ENCODE measurements at places on chromosomes 7 and 10.

GRCh38 chr7:157177333-157177982 is 38.7 kb downstream of the UBE3C start:
- DNase-seq: no peak

GRCh38 chr10:109343293-109343692 is 580.0 kb downstream of the XPNPEP1 start:
- no peak for DNase-seq

- no peak for DNase-seq
Observed at GRCh38 chr7:31545549-31545948, 31.7 kb downstream of the ITPRID1 start.

DNA sequence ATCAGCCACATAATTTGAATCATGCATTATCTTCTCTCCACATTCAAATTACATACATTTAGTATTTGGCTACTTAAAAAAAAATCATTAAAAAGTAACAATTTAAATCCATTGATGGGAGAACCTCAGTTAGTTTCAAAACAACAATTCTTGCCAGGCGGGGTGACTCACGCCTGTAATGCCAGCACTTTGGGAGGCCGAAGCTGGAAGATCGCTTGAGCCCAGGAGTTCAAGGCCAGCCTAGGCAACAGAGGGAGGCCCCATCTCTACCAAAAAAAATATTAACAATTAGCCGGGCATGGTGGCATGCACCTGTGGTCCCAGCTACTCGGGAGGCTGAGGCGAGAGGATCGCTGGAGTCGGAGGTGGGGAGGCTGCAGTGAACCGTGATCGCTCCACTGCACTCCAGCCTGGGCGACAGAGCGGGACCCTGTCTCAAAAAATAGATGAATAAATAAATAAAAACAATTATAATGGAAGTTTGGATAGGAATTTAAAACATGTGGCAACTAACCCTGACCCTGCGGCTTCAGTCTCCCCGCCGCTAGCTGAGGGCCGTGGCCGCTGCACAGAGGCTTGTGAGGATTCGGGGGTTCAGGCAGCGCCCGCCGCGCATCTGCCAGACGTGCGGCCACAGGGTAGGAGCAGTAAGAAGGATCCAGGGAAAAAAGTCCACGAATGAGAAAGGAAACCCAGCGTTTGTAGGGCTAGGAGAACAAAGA is 1.1 kb upstream of the CSGALNACT2 start:
- no peak for DNase-seq

- DNase-seq: no peak
Observed at GRCh38 chr7:94054130-94054529, 50.0 kb upstream of the BET1 start.

- DNase-seq: no peak
Observed at GRCh38 chr10:78441694-78442093, 408.0 kb downstream of the RPS24 start.

- DNase-seq: no peak
Observed at GRCh38 chr10:118960157-118961090, 69.1 kb upstream of the NANOS1 start.

DNA sequence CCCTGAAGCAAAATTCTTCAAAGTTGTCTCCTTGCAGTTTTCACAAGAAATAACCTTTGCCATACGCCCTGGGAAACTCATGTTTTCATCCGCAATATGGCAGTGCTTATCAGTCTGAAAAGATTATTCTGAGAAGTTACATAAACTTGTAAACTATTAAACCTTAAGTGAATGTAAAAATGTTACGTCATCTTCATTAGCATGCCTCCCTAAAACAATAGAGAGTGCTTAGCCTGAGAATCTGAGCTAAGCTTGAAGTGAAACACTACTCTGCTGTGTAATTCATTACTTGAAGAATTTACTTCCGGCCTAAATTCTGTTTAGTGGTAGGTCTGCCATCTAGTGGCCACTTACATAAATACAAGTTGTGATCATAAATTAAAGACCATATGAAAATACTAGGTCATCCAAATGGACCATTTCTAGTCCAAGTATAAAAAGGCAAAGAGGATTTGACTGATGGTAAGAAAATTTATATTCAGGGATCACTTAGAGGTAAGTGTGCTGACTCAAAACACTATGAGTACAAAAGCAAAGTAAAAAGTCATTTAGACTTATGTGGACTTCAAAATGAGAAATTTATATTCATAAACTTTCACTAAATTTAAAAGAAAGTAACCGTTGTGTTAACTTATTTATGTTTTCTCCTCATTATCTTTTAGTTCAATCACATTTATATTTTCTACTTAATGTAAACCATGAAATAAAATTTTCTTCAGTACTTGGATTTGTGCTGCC is 745.1 kb upstream of the LRRTM3 start:
- DNase-seq: no peak

GRCh38 chr10:1328981-1329614 is 272.9 kb downstream of the WDR37 start:
- no peak for DNase-seq

DNA sequence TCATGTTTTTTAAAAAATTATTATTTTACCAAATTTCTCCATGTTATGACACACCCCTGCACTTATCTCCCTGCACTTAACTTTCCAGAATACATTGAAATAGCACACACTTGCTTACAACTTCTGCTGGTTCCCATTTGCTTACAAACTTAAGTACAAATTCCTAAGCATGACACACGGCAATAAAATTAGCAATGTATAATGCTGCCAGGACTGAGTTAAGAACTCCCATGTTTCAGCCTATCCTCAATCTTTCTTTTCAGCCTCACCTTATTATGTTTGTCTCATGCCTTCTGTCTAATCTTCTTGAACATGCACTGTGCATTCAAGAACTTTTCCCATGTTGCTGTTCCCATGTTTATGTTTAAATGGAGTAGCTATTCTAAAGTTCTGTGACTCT is 40.8 kb downstream of the PRPS1L1 start:
- no peak for DNase-seq

DNA sequence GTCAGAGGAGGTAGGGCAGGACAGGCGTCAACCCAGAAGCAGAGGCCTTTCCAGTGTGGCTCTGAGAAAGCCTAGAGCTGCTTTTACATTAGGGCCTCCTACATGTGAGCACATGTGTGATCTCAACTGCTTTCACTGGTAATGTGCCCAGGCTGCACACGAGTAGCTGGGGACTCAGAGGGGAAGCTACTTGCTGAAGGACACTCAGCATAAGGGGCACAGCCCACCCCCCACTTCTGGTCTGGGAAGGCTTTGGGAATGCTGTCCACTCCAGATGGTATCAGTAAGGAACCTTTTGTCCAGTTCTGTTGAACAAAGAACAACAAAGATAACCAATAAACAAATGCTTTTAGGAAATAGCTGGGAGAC is 18.9 kb downstream of the PRF1 start:
- no peak for DNase-seq

DNA sequence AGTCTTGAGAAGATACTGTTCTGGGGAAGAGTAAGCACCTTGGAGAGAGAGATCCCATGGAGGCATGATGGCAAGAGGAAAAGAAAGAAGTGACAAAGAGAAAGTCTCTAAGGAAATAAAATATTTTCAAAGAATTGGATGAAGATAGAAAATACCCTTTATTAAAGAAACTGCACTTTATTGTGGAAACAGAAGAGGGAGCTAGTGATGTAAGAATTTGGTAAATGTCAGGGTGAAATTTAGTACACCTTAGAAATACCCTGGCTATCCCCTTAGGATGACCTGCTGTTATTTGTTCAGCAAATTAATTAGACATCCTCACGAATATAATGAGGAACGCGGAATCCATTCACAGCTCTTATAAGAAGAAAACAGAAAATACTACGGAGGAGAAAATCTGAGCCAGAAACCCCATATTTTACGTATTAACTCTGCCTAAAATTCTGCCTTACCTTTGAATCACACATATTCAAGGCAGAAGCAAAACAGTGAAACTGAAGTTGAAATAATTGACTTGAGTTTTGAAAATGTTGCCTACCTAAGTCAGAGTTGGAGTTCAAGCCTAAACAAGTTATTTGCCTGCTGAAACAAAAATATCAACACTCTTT is 90.7 kb downstream of the TFPI2 start:
- no peak for DNase-seq

GRCh38 chr7:77727936-77728701 is 31.9 kb downstream of the RSBN1L start:
- DNase-seq: no peak

Data from stimulated activated CD4-positive, alpha-beta T cell treated with anti-CD3 and anti-CD28 coated beads, Interleukin-4, amount 100 ng/mL, for 4 hours (primary cell).